Vagina (tissue), 2 donors: ENCODE measurements at places on chromosomes 4 and X.

DNA sequence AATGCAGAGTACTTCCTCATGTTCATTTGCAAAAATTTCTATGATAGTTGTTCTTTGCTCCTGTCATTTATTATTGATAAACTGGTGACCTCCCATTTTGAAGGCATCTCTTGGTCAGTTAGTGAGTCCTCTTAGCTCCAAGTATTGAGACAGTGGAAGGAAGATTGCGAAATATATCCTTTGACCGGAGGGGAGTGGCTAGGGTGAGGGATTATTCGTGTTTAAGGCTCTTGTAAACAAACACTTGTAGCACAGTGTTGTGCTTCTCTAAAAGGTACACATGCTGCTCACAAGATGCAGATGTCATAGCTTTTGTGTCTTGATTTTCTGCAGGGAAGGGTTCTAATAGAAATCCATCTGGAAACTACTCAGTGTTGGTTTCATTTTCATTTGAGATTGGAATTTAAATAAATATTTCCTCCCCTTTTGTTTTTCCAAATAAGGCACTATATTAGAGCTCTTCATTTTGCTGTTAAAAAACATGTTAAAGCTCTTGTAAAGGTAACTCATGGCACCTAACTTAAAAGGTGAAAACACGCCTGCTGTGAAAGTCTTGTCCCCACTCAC, 21.8 kb downstream of the TXLNG start:
- no peak for DNase-seq

- DNase-seq = no peak
Observed at GRCh38 chr4:65014078-65014477, 604.8 kb upstream of the TECRL start.

- DNase-seq = no peak
Observed at GRCh38 chr4:8330821-8331574, 61.4 kb downstream of the HTRA3 start.

- DNase-seq = no peak
Observed at GRCh38 chr4:170698334-170698733, 608.6 kb upstream of the AADAT start.

- DNase-seq = no peak
Observed at GRCh38 chr4:37620176-37620575, 66.0 kb downstream of the RELL1 start.

DNA sequence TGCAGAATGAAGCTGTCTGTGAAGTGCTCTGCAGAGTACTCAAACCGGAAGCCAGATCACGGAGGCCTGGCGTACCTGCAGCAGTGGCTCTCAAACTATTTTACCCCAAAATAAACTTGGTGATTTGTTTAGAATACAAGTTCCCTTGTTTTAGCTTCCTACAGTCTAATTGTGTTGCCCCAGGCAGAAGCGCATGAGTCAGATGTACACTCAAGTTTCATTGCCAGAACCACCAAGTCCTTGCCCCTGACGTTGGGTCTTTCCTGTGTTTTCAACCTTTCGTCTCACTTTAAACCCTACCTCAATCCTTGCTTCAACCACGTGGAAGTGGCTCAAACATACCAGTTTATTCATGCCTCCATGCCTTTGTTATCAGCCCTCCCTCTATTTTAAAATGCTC, 66.2 kb upstream of the SLC7A11 start:
- DNase-seq = no peak

DNA sequence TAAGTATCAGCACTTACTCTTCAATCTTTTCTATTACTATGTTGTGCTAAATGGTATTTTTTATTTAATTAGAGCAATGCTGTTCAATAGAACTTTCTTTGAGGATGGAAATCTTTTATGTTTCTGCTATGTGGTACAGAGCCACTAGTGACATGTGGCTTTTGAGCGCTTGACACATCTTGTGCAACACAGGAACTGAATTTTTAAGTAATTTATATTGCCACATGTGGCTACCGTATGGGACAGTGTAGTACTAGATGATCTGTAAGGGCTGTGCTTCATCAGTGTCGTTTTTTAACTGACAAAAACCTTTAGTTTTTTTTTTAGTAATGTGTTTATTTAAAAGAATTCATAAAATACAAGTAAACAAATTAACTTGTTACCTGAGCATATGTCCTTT, 22.4 kb downstream of the HPRT1 start:
- DNase-seq = no peak

DNA sequence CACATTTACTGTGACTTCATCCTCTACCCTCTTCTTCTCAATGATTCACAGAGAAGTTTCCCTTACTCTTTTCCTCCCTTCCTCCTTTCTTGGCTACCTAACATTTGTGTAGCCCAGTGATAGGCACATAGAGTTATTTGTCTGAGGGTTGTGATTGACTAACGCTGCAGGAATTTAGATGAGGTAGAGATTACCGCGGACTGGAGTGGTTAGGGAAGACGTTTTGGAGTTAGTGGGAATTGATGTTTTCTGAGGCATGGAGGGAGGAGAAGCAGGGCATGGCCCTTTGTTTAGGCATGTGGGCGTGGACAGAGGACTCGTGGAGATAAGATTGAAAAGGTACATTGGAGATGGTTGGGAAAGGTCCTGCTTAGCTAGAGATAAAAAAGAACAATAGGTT, 246.7 kb downstream of the GPAT3 start:
- no peak for DNase-seq

DNA sequence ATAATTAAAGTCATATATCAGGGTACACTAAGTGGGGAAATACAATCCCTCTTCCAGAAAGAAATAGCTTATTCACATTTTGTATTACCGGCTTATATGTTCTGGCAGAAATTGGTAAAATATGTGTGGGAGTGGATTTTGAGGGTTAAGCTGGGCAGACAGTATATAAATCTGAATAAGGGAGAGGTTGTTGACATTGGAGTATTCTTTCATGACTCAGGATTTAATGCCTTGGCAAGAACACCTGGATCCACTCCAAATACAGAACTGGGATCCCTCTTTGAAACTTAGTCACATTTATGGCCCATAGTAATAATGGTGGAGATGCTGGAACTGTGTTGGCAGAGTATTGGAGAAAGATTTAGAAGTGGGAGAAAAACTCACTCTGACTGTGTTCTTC, 54.3 kb upstream of the TET2 start:
- no peak for DNase-seq

DNA sequence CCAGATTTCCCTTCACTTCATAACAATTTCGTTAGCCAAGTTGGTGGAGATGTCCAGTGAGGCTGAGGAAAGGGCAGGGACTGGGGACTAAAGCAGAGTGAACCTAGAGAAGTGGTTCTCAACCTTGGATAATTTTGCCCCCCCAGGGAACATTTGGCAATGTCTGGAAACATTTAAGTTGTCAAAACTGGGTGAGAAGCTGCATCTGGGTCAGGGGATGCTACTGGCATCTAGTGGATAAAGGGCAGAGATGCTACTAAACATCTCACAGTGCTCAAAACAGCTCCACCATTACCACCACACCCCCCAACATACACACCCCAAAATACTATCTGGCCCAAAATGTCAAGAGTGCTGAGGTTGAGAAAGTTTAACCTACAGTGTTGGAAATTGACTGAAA, 32.0 kb upstream of the FGF16 start:
- no peak for DNase-seq

GRCh38 chrX:10660171-10660570, 39.8 kb upstream of the MID1 start:
- DNase-seq = no peak

GRCh38 chr4:112055100-112055499, 90.2 kb upstream of the FAM241A start:
- no peak for DNase-seq

GRCh38 chr4:54726907-54727306, 69.2 kb downstream of the KIT start:
- no peak for DNase-seq

- DNase-seq = no peak
Observed at GRCh38 chr4:78414116-78414515, 137.5 kb upstream of the ANXA3 start.

DNA sequence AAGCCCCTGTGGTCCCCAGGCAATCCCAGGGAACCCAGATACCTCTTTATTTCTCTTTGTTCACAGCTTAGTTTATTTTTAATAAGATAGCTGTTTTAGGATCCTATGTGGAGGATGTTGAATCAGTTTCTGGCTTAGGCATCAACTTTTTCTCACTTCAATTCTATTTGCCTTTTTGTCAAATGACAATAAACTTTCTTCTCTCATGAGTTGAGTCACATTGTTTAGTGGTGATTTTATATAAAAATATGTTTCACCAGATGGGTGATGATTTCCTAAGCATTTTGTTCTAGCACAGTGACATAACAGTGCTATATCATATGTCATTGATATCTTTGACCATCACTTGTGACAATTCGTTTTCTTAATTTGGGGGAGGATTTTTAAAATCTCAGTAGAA, 198.1 kb upstream of the PUDP start:
- DNase-seq = no peak

- no peak for DNase-seq
Observed at GRCh38 chr4:151263455-151263854, 13.5 kb upstream of the PRSS48 start.

DNA sequence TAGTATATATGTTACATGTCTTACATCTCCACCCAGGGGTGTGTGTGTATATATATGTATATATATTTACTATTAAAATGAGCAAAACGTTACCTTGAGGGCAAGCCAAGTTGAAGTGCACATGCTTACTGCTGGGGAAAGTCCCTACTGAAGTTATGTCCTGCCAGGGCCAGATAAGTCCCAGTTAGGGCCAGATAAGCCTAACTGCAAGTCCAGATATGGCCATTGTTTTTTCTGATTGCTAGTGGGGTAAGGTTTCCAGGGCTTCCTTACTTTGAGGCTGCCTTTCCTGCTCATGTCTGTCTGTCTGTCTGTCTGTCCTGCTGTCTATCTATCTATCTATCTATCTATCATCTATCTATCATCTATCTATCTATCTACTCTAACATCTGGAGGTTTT, 19.3 kb upstream of the ZNF81 start:
- DNase-seq = no peak

DNA sequence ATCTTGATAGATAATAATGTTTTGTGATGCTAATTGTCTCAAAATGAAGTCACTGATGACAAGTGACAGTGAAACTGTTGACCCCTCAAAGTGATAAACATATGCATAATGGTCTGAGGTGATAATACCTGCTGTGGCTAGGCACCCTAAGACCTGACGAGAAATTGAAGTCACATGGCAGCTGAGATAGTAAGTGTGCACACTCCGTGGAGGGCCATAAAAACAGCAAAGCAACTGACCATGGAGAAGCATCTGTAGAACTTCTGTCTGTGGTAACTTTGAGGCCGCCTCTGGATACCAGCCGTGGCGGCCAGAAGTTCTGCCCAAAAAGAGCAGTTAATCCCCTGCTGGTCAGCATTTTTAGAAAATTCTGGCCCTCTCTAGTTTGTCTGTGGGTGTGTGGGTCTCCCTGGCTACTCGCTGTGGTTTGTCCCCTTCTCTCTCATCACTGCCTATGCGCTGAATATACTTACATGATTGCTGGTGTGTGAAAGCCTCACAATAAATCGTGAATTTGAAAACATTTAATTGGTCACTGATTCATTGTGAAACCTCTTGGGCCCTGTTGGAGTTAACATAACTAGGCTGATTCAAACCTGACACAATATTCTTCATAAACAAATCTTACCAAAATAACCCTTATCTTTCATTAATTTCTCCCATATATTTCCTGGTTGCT, 50.6 kb downstream of the CCDC149 start:
- no peak for DNase-seq

GRCh38 chr4:16415751-16416150, 189.5 kb upstream of the TAPT1 start:
- DNase-seq = no peak

DNA sequence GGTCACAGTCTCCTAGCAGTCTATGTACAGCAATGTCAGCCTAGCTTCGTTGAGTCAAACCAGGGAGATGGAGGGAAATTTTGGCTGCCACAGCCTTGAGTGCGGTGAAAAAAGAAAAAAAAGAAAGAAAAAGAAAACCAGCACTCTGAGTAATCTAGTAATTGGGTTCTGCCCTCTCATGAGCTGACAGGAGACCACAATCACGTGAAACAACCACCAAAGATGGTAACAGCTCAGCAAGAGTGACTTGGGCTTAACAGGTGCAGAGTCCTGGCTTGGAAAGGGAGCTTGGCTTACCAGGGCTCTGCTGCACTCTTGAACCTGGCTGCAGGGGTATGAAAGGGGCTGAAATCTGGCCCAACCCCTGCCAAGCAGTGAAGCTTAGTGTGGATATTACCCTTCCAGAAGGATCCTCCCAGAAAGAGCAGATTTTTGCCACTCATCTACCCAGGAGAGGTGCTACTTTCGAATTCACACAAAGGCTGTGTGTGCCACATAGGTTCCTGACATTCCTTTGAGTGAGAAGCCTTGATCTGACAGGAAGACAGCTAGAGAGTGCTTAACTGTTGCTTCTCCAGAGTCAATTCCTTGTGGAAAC, 350.3 kb downstream of the PTTG2 start:
- no peak for DNase-seq

DNA sequence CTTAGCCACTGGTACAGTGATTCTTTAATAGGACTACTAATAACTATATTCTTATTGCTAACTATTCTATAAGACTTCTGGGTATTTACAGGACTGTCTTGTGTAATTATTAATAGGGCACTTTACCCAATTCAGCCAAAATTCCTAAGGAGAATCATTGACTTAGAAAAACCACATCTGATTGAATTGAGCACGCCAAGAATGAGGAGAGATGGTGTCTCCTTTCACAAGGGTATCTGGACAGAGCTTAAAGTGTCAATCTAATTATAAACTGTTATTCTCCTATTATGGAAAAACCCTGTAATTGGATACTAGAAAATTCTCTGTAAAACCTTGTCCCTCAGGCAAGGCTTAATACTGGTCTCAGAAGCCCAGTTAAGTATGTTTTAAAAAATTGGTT, 111.1 kb upstream of the TLL1 start:
- DNase-seq = no peak

DNA sequence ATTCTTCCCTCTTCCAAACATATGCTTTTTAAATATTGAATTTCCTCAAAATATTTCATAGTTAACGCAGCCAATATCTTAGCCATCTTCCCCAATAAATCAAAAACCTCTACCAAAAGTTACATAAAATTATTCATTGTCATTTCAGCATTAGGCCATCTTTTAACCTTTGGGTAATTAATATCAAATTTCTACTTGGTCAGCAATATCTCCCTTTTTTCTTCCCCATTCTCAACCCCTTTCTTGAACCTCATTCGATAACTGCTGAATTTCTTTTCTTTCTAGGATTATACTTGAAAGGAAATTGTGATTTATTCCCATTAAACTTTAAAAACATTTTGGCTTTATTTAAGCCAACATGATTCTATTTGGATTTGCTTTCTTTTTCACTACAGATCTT, 65.0 kb downstream of the RAP1GDS1 start:
- DNase-seq = no peak

- DNase-seq = no peak
Observed at GRCh38 chrX:16457239-16457638, 192.7 kb upstream of the S100G start.

GRCh38 chr4:138199568-138200235, 42.4 kb downstream of the SLC7A11 start:
- DNase-seq = no peak
